ENCODE measurements at places on chromosomes 13 and 19.

DNA sequence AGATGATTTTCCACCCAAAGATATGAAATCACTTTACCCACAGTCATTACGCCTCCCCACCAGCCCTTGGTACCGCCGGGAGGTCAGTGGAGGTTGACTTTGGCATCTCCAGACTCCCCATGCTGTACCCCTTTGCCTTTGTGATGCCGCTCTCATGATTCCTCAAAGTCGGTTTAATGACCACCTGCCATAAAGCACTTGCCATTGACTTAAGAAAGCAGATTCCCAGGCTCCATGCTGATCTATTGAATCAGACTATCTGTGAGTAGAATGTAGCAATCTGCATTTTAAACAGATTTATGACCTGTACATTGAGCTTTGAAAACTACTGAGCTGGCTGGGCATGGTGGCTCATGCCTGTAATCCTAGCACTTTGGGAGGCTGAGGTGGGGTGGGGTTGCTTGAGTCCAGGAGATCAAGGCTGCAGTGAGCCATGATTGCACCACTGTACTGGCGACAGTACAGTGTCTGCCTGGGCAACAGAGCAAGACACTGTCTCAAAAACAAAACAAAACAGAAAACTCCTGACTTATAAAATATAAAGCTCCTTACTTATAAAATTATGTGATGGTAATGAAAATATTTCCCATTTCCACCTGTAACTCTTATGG lies 235.2 kb downstream of the KLF5 start:
- DNase-seq: no peak

GRCh38 chr13:61417086-61417570 lies 1.5 kb upstream of the PCDH20 start:
- DNase-seq: no peak

DNA sequence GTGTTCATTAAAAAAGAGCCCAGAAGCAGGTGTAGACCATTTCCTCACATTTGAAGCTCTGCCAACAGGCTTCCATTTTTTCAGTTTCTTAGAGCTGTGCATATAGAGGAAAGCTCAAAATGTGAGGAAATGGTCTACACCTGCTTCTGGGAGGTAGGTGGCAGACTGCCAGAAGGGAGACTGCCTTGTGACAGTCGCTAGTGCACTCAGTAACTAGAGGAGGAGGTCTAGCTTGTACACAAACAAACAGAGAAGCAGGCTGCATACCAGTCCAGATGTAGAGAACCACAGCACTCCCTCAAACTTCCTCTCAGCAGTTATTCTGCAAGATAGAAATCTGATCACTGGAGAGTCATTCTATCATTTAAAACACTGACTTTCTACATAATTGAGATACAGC lies 800.2 kb downstream of the EFNB2 start:
- no peak for DNase-seq

DNA sequence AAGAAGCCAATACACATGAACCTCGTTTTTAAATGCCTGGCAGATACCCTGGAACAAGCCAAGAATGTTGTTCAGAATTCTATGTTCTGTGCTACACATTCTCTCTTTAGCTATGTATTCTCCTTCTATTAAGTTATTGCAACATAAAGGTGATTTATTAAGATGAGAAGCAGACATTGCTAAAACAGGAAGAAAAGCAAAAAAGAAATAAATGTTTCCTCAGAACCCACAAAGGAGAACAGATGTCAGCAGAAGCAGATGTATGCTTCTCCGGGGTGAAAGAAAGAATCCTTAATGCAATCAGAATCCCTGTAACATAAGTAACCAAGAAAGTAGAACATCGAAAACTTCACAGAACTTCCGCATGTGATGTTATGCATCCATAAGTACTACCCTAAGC lies 302.9 kb downstream of the DCT start:
- no peak for DNase-seq

GRCh38 chr13:97141564-97142005 lies 80.5 kb upstream of the MBNL2 start:
- no peak for DNase-seq

GRCh38 chr19:38662537-38663155 lies 15.2 kb downstream of the ACTN4 start:
- DNase-seq: no peak

DNA sequence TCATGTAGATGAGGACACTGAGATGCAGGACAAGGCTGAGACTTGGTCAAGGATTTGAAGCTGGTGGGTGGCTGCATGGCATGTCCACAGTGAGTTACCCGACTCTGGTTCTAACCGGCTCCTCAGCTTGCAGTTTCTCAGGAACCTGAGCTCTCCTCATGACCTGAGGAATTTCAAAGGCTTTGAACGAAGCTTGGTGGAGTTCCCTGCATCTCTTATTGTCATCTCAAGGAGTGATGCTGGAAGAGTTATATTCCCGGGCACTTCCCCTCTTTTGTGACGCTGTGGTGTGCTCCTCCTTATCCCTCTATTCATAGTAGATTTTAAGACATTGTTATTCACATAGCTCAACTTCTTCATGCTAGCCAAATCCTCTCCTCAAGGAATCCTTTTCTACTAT lies 500.1 kb upstream of the HTR2A start:
- DNase-seq: no peak

GRCh38 chr13:109408591-109409382 lies 377.6 kb downstream of the IRS2 start:
- no peak for DNase-seq

DNA sequence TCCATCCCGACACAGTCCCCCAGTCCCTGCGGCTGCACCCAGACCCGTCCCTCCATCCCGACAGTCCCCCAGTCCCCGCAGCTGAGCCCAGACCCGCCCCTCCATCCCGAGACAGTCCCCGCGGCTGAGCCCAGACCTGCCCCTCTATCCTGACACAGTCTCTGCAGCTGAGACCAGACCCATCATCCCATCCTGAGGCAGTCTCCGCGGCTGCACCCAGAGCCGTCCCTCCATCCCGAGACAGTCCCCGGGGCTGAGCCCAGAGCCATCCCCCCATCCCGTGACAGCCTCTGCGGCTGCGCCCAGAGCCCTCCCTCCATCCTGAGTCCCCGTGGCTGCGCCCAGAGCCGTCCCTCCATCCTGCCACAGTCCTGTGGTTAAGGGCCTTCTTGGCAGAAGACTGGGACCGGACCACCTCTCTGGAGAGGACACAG lies 28.8 kb upstream of the TMEM255B start:
- DNase-seq: no peak

- peak; percentile 45 for DNase-seq
Measured at GRCh38 chr19:16185768-16186123, 536 bp downstream of the FAM32A start.

DNA sequence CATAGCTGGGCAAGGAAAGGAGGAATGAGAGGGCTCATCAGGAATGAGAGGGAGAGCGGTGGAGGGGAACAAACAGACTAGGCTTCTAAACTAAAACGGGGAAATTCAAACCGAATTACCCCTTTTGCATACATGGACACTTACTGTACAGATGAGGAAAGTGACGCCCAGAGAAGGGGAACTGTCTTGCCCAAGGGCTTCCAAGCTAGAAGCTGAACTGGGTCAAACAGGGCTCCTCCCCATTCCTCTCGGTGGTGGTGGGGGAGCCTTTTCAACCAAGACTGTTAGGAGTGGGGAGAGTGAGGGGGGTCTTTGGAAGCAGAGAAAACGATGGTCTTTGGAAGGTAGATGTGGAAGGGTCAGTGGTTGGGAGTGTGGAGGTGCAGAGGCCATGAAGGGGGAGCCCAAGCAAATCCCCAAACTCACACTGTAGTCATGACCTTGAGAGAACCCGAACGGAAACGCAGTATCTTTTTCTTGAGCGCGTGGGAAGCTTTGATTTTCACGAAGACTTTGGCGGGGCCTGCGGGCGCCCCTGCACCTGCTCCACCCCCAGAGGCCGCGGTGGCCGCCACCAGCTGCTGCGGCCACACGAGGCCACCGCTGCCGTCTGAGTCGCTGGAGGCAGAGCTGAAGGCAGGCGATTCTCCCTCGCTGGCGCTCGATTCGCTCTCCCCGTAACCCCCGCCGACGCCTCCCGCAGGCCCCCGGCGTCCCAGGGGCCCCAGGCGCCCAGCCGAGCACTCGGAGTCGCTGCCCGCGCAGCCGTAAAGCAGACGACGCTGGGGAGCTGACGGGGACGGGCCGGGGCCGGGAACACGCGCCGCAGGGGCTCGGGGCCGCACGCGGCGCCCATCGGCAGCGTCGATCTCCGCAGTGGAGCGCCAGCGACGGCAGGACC lies 12.3 kb upstream of the GNG8 start:
- no peak for DNase-seq

GRCh38 chr13:80239571-80240255 lies 101.2 kb downstream of the SPRY2 start:
- no peak for DNase-seq

- DNase-seq: no peak
Measured at GRCh38 chr19:13121551-13122274, 3.6 kb downstream of the NACC1 start.

GRCh38 chr19:58409010-58409790 lies 751 bp downstream of the ZNF584 start:
- DNase-seq: no peak

DNA sequence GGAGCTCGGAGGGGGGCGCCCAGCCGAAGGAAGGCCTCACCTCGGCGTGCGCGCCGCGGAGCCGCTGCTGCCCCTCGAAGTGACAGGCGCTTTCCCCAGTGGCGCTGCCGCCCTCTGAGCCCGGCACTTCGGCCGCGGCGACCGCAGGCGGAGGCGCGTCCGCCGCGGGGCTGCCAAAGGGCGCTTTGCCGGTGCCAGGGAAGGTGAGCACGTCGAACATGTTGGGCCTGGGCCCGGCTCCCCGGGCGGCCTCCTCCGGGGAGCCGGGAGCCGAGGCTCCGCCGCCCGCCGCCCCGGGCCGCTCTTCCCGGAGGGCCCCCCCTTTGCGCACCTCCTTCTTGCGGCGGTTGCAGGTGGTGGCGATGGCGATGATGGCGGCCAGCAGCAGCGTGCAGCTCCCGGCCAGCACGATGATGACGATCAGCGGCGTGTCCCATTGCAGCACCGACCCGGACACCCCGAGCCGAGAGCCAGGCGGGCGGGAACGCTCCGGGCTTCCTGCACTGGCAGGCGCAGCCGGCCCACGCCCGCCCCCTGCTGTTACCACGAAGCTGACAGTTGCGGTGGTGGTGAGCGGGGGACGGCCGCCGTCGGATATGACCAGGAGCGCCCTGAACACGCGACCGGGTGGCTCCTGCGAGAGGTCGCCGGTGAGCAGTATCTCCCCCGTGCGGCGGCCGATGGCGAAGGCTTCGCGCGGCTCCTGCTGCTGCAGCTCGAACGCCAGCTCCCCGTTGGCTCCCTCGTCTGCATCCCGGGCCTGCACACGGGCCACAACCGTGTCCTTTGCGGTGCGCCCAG lies 2.5 kb downstream of the PCDH8 start:
- no peak for DNase-seq

DNA sequence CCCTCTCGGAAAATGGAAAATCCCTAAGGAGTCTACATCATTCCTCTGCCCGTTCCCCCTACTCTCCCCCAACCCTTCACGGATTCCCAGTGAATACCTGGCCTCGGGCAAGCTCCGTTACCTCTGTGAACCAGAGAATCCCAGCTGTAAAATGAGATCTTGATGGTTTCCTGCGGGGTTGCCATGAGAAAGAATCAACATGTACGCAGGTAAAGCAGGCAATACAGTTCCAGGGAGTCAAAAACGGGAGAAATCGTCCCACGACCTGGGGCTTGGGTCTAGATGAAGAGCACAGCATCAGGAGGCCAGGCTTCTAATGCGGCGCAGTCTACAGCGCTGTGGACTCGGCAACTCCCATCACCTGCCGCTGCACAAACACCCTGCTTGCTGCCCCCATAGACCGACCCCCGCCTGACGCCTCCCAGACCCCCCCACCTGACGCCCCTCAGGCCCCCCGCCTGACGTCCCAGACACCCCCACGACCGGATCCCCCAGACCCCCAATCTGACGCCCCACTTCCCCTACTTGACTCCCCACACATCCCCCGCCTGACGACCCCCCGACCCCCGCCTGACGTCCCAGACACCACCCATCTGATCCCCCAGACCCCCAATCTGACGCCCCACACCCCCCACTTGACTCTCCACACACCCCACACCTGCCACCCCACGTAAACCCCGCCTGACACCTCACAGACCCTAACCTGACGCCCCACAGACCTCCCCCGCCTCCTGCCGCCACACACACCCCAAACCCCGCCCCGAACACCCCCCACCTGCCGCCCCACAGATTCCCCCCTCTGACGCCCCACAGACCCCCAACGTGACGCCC lies 680 bp downstream of the LIG4 start:
- no peak for DNase-seq

DNA sequence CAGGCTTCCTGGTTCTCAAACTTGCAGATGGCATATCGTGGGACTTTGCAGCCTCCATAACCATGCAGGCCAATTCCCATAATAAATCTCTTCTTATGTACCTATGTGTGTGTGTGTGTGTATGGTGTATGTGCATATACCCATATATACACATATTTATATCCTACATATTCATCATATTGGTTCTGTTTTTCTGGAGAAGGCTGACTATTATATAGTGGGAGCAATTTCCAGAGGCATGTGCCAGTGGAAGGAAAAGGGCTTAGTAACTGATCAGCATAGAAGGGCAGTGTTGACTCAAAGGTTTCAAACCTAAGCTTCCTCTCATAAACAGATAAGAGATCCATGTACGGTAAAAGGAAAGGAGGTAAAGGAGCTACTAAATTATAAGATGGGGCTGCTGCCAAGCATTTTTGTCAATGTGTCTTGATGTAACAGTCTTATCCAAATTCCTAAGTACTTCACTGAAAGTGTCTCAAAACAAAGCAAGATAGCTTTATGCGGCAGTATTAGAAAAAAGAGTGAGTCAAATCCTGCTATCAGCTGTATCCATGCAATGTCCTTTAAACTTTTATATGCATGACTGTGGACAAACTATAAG lies 432.1 kb downstream of the TBC1D4 start:
- DNase-seq: no peak

GRCh38 chr13:113202912-113203311 lies 5.6 kb downstream of the PCID2 start:
- no peak for DNase-seq

- DNase-seq: no peak
Measured at GRCh38 chr13:23845105-23845725, 44.0 kb downstream of the MIPEP start.

DNA sequence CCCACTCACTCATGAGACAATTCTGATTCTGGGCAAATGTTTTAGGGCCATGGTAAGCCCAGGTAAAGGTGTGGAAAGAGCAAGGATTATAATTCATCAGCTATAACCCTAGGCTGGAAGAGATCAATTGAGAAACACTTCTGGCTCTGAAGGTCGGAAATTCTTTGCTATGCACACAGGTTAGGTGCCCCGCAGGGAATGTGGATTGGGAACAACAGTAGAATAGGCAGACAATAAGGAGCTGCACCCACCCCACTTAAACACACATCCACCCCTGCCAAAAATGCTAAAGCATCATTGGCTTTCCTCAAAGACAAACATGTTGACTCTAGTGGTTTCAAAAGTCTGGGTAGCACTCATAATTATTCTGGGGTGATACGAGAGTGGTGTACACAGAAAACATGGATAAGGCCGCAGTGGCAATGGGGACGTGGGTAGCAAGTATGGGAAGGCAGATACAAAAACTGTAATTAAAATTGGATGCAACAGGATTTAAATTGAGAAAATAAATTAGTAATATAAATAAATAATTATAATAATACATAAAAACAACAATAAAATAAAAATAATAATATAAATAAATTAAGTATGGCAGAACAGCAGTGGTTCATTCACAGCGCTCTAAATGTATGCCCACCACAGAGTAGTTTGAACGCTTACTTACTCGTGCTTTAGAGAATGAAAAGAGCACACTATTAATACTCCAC lies 8.6 kb downstream of the EFNB2 start:
- no peak for DNase-seq
